ENCODE measurements at places on chromosomes 3 and 15.

DNA sequence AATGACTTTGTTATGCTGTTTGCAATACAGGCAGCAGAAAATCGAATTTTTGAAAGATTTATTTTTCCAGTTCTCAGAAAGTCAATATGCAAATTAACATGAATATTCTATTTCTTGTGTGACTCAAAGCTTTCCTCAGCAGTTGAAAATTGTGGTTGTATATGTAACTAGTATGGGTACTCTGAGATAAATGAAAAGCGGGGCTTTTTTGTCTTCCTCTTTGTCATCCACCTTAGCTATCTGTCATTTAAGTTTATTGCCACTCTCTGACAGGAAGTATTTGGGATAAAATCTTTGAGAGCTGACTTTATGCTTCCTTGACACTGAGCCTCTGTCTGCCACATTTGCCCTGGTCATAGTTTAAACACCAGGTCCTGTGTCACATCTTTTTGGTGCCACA, 91.5 kb downstream of the ATG7 start:
- no peak for DNase-seq

GRCh38 chr15:88246081-88246480, 10.5 kb downstream of the NTRK3 start:
- no peak for DNase-seq

DNA sequence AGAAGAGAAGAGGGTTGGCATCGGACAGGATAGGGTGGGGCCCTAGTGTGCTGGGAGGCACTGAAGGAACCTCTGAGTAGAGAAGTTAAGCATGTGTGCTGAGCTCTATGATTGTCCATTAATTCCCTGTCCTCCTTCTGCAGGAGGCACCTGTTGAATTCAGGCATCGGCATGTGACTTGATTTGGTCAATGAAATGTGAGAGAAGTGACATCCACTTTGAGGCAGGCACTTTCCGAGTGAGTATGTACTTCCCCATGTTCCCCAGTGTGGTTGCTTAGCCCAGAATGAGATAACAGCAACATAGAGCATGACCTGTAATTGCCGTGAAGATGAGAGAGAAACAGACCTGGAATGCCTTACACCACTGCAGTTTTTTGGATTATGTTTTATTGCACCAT, 224.8 kb downstream of the RPLP1 start:
- DNase-seq, result no peak

- DNase-seq, result no peak
These were observed 537.6 kb downstream of the PLOD2 start for GRCh38 chr3:145623349-145623748.

GRCh38 chr3:23490459-23490858, 287.3 kb downstream of the UBE2E2 start:
- no peak for DNase-seq
